H9 (cell line): ENCODE measurements at places on chromosomes 4 and X.
A peak's percentile ranks its signal among the peaks of the same experiment; 100 is the strongest.

DNA sequence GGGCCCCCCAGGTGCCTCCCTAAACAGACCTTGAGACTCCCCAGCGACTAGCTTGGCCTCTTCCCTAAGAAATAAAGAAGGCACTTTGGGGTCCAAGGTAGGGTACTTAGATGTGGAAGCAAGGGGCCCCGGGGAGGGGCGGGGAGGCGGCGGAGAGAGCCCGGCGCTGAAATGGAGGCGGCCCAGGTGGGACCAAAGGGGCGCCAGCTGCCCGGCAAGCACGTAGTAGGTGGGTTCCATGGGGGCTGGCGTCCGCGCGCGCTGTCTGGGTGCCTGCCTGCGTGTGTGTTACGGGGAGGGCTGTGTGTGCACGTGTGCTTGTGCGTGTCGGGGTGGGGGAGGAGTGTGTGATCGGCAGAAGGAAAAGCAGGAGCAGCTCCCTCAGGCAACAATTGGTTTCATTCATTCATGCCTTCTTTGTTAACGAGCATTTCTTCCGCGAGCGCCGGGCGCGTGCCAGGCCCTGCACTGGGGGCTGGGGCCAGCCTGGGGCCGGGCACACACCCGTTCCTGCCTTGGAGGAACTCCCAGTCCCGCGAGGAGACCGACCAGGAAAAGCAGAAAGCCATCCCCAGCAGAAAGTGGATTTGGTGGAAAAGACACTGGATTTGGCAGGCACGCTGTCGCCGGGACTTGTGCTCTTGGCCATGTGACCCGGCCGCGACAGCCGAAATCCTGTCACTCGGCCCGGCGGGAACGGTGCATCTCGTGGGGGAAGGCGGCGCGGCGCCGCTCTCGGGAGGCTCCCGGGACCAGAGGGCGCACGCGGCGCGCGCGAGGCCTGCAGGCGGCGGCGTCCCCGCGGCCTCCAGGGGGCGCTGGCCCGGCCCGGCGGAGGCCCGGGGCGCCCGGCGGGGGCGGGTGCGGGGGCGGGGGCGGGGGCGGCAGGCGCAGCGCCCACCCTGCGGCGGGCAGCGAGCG is 3.3 kb upstream of the DUSP9 start:
- DNase-seq, result peak; percentile 28

- DNase-seq, result no peak
Measured at GRCh38 chr4:80071604-80072227, 1.3 kb downstream of the ANTXR2 start.

DNA sequence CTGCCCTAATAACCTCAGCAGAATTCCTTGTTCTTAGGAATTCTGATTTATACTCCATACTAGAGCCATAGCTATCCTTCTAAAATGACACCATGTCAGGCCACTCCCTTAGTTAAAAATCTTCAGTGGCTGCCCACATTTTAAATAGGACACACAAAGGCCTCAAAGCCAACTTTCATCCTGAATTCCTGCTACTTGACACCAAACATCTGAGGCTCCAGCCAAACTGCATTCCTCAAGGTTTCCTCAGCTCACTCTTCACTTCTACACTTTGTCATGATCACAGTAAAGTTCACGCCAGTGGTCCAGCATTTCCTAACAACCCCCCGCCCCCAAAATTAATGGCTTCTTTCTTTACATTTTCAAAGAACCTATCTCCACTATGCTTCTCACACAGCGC is 124.3 kb downstream of the ADGRA3 start:
- DNase-seq, result no peak

GRCh38 chr4:79958466-79959264 is 114.4 kb downstream of the ANTXR2 start:
- DNase-seq, result no peak

- no peak for DNase-seq
Measured at GRCh38 chr4:142095886-142096605, 459.7 kb downstream of the IL15 start.

DNA sequence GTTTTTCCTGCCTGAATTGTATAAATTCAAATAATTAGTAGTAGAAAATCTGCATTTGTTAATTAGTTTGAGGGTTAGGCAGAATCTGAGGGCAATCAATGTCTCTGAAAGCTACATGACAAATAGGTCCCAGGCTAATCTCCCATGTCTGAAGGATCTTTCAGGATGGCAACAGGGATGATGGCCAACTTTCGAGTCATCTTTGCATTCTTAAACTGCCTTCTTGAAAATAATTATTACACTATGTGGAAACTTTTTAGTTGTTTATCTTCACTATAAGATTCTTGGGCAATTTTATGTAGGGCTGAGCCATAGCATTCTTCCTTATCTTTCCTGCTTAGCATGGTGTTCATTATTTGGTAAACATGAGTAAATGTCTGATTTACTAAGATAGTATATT is 490.3 kb upstream of the EPHA5 start:
- no peak for DNase-seq

- DNase-seq, result peak; percentile 50
Measured at GRCh38 chrX:49001521-49002090, 458 bp downstream of the GRIPAP1 start.

- no peak for DNase-seq
Measured at GRCh38 chr4:78656968-78657445, 105.4 kb downstream of the ANXA3 start.

GRCh38 chr4:179867300-179867878 is 2375.8 kb upstream of the TENM3 start:
- DNase-seq, result peak; percentile 91

DNA sequence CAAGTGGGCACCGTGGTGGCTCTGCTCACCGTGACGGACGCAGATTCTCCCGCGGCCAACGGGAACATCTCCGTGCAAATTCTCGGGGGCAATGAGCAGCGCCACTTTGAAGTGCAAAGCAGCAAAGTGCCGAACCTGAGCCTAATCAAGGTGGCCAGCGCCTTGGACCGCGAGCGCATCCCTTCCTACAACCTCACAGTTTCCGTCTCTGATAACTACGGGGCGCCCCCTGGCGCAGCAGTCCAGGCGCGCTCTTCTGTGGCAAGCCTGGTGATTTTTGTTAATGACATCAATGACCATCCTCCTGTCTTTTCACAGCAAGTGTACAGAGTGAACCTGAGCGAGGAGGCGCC is 2.7 kb downstream of the FAT4 start:
- peak; percentile 72 for DNase-seq

- no peak for DNase-seq
Measured at GRCh38 chr4:156501962-156502361, 469.6 kb downstream of the PDGFC start.

DNA sequence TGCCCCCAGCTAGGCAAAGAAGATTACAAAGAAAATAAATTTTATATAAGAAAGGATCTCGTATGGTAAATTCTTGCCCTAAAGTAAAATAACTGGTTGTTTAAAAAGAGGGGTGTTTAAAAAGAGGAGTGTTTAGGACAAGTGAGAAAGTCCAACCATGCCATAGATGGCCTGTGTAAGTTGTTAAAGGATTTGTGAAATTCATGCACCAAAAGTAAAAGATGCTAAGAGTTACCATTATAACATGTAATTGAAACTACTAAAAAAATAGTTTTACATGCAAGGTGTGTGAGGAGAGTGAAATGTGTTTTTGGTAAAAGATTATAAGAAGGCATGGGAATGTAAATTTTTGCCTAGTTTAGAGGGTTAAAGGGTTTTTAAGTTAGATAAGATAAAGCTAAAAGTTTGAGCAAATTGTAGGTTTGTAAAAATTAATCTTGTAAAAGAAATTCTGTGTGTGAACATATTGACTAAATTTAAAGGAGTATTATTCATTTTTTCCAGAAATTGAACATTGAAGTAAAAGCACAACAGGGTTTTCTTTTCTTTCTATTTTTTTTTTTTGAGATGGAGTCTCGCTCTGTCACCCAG is 20.1 kb downstream of the HTT-AS start:
- no peak for DNase-seq

- no peak for DNase-seq
Measured at GRCh38 chrX:153793291-153793690, 884 bp downstream of the IDH3G start.

DNA sequence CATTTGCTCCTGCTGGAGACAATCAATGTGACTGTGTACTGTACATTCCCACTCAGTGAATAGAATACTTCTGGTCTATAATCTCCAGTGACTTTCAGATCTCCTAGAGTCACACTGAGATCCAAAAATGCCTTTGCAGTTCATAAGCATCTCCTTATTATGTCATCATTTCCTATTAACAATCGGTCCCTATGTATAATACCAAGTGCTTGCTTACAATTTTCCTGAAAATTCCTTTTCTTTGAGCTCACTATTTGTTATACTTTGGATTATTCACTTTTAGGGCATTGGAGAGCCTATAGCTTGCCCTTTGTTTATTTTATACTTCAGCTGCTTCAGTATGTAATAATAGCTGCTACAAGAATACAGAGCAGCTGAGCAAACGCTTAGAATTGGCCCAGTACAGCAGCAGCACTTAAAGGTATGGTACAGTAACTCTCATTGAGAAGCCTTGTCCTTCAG is 313.0 kb downstream of the DCTD start:
- no peak for DNase-seq

GRCh38 chrX:81308086-81308829 is 106.4 kb downstream of the SH3BGRL start:
- DNase-seq, result no peak

GRCh38 chrX:72316408-72317110 is 10.8 kb upstream of the CITED1 start:
- DNase-seq, result no peak

DNA sequence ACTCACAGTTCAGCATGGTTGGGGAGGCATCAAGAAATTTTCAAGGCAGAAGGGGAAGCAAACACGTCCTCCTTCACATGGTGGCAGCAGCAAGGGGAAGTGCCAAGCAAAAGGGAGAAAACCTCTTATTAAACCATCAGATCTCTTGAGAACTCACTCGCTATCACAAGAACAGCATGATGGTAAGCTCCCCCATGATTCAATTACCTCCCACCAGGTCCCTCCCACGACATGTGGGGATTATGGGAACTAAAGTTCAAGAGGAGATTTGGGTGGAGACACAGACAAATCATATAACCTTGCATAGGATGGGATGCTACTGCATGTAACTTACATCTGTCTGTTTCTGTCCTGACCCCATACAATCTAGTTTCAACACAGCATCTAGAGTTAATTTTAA is 511.8 kb upstream of the ARX start:
- no peak for DNase-seq
